ENCODE measurements at places on chromosomes 4 and X.

DNA sequence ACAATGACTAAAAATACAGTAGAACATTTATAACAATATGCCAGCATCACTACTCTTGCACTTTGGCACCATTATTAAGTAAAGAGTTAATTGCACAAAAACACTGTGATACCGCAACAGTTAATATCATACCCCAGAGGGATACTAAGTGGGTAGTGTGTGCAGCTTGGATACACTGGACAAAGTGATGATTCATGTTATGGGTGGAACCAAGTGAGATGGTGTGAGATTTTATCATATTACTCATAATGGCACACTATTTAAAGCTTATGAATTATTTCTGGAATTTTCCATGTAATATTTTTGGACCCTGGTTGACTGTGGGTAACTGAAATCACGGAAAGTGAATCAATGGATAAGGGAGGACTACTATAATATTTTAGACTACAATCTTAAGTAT, 265.3 kb downstream of the PCDH18 start:
- no peak for DNase-seq

GRCh38 chr4:60605646-60606354, 594.3 kb upstream of the ADGRL3 start:
- DNase-seq, result peak; percentile 27

GRCh38 chr4:30768277-30768676, 48.1 kb downstream of the PCDH7 start:
- no peak for DNase-seq

GRCh38 chrX:72125331-72126047, 6.2 kb downstream of the RTL5 start:
- no peak for DNase-seq

DNA sequence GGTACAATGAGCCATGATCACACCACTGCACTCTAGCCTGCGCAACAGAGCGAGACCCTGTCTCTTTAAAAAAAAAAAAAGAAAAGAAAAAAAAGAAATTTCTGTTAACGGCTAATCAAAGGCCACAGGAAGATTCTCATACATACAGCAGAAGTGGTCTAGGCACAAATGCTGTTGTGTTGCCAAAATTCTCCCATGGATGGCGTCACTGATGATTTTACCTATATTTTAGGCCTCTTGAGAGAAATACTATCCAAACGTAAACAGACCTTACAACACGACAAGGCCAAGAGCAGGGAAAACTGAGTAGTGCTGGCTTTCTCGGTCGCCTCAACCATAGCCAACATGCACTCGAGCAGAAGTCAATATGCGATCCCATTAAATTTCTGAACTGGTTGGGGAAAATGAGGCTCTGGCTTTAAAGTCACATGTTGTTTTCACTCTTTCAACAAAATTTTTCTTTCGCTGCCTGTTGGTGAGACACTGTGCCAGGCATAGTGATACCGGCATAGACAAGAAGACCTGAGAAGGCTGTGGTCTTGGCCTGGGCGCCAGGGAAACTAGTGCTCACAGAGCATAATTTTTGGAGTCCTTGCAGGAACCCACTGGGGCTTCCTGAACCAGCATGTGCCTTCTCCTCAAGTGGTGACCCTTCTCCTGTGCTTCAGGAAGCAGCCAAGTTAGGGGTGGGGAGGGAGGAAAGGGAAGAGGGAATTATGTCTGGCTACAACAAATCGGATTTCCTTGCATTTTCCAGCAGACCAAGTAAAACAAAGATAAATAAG, 20.6 kb downstream of the SH3KBP1 start:
- DNase-seq, result no peak

DNA sequence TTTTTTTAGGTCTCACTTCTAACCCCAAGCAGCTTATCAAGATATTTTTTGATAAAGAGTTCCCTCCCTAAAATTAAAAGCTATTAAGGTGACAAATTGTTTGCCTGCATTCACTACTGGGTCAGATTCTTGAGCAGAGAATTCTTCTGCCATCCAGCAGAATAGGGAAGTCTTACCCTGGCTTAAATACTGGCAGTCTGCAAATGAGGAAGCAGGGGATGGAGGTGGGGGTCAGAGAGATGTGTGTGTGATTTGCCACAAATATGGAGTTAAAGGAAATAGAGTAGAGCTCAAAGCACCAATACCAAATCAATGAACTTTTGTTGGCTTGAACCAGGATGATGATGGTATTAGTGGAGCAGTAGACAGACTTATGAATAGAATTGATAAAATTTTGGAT, 122.2 kb downstream of the ANXA5 start:
- no peak for DNase-seq

DNA sequence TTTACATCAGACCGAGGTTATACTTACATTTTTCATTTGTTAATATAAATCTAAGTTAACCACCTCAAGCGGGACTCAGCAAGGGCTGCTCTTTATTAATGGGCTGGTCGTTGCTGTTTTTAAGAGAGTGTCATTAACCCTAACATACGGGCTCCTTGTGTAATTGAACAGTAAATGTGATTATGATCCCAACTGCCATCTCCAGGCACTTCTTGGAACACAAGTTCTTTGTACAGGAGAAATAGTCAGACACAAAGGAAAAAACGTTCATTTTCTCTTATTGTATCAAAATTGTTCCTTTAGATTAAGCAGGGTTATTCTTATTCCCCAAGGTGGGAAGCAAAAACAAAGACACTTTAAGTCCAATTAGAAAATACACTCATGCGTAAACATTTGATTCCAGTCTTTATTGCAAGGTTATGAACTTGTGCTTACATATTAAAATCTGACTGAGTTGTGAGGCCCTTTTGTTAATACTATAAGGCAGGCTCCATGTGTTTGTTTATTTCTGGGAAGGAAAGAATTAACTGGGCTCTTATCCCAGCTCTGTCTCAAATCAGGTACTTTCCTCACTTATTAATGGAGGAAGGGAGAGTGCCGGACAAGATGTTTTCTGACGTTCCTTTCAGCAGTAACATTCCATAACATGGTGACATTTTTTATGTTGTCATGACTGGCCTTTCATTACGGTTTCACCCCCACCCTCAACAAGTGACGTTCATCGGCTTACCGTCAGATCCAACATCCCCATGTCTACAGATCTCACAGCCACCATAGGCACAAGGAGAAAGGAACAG, 95.9 kb downstream of the RASL11B start:
- no peak for DNase-seq

DNA sequence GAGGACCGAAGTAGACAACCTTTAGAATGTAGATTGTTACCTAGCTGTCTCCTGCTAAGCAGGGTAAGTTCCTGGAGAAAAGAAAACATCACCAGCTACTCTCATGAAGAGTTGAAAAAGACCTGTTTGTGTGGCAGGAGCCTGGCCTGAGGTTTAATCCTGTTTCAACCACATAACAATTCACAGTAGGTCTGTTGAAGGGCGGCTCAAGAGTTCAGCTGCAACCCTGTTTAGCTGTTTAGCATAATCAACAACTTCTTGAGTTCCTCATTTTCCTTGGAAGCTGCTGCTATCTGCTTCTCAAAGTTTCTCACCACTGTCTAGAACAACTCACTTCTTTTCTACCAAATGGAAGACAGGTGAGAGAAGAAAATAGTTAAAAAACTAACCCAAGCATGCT, 170.4 kb upstream of the TET2 start:
- no peak for DNase-seq
